ENCODE measurements at places on chromosomes 16 and 17.
A peak's percentile ranks its signal among the peaks of the same experiment; 100 is the strongest.

DNA sequence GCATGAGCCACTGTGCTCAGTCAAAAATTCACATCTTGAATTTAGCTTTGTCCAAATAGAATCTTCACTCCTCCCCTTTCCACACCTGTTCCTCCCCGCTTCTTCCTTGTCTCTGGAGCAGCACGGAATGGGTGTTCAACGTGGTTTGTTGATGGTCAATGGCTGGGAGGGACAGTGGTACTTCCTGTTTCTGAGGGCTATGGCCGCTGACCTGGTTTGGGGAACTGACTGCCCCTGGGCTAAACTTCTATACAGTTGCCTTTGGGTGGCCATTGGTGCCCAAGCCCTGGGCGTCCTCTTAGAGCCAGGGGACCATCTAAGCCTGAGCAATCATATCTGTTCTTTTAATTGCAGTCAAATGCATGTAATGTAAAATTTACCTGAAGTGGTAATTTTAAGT lies 19.1 kb upstream of the WFIKKN2 start:
- DNase-seq: no peak

DNA sequence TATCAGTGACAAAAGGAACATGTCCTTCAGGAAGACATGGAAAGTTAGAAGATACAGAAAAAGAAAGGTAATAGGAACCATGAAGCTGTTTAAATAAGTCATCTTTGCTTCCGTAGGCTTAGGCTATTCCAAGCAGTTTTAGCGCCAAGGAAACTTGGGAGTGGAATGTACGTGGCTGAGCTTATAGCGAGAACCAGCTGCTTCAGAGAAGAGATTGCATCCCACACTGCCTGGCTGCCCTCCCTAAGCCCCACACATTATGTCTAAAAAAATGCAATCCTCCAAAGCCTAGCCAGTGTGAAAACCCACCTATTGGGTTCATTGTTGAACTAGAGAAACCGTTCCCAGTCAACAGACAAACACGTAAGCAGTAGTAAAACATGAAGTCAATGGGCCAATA lies 149.9 kb downstream of the SLC39A11 start:
- DNase-seq: no peak

DNA sequence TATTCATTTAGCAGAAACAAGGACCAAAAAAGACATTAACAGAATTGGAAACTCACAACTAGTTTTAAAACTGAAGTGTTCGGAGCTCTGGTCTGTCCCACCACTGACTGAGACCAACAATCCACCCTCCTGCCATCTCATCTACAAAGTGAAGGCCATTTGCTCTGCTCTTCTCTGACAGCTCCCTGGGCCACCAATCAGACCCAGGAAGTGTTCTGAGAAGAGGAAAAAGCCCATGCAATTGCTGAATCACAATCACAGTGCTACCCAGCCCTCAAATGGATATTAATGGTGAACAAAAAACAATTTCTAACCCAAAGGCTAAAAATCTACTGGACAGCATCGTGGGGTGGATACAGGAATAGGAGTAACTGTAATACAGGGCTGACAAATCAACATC lies 2.1 kb downstream of the RPL23 start:
- DNase-seq: no peak

DNA sequence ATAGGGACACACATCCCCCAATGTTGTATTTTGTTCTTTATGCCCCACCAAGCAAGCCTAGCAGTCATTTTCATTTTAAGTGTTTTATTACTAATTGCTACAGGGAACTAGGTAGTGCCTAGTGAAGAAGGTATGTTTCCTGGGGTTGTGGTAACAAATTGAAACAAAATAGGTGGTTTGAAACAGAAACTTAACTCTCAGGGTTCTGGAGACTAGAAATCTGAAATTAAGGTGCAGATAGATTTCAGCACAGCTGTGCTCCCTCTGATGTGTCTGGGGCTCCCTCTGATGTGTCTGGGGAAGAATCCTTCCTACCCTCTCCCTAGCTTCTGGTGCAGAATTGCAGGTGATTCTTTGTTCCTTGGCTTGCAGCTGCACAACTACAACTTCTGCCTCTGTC lies 390.1 kb downstream of the ZFHX3 start:
- no peak for DNase-seq

- peak; percentile 96 for DNase-seq
Measured at GRCh38 chr17:3754458-3755334, 31.0 kb downstream of the HASPIN start.

- no peak for DNase-seq
Measured at GRCh38 chr16:29318037-29318436, 88.5 kb downstream of the NPIPB11 start.

- no peak for DNase-seq
Measured at GRCh38 chr17:47363171-47363570, 39.4 kb downstream of the EFCAB13 start.

DNA sequence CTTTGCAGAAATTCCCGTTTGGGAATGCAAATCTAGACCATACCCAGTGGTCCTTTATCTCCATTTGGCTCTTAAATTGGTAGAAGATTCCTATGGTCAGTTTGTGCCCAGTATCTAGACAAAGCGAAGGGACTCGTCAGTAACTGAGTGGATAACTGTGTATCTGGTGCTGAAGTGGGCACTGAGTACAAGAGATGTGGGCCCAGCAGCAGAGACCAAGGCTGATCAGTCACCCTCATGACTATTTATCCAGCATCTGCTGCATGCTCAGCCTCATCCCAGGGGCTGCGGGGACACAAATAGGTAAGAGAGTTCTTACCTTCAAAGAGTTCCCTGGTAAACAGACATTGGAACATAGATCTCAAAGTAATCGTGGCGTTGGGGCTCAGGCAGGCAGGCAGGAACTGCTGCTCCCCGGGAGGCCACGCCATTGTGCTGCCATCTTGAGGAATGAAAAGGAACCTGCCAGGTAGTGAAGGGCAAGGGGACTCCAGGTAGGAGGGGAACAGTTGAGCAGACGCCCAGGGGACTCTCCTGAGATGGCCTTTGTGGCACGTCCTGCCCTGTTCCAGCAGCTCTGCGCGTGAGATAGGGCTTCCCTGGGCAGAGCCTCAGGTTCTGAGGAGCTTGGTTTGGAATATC lies 10.3 kb downstream of the NT5M start:
- DNase-seq: no peak

DNA sequence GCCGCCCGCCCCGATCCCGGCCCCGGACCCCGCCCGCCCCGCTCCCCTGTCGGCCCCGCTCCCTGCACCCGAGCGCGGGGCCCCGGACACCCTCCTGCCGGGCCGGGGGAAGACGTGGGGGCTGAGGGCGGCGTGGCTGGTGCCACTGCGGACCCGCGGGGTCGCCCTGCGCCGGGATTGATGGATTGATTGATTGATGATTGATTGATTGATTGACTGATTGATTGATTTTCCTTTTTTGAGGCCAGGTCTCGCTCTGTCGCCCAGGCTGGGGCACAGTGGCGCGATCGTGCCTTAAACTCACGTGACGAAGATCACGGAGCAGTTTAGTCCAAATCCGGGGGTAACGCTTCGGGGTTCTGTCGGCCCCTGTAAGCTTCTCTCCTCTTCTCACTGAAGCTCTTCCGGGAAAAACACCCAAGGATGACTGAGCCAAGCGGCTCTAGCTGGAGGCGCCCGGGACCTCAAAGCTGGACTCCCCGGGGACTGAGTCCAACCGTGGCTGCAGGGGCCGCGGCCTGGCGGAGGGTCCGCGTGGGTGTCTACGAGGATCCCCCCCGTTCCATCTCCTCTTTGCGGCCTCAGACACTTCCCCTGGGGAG lies 40.2 kb upstream of the BHLHA9 start:
- no peak for DNase-seq

DNA sequence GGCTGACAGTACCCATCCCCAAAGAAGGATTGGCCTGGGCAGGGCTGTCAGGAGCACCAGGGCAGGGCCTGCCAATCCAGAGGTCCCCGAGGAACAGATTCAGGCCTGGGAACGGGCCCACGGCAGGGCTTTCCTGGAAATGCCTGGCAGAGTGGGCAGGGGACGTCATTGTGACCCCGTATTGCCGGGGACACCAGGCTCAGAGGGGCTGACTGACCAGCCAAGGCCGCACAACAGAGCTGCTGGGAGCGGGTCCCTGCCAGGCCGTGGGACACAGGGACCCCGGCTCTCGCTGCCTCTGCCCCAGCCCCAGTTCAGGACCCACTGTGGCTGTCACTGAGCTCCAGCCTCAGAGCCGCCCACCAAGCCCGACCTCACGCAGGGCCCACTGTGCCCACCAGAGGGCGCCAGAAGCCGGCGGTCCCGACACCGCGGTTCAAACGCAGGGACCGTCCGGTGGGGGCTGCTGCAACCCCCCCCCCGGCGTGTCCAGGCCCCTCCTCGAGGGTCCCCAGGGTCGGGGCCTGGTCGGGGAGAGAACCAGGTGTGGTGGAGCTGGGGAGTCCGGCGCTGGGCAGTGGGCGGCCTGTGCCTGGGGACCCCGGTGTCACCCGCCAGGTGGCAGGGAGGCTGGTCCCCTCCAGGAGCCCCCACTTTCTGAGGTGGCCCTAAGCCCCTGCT lies 15.2 kb upstream of the SSTR5 start:
- DNase-seq: peak; percentile 28

DNA sequence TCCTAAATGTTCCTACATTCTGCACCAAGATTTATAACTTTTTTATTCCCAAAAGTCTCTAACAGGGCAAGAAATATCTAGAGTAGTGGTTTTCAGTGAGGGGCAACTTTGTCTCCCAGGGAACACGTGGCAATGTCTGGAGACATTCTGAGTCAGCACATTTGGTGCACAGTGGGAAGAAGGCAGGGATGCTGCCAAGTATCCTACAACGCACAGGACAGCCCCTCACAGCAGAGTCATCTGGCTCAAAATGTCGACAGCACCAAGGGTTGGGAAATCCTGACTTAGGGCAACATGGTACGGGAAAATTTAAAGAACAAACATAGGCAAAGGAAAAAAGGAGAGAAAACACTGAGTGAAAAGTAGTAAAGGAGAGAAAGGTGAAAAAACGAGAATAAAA lies 61.8 kb downstream of the SMG6 start:
- DNase-seq: no peak

GRCh38 chr16:14284930-14285512 lies 213.9 kb downstream of the MRTFB start:
- DNase-seq: peak; percentile 77

DNA sequence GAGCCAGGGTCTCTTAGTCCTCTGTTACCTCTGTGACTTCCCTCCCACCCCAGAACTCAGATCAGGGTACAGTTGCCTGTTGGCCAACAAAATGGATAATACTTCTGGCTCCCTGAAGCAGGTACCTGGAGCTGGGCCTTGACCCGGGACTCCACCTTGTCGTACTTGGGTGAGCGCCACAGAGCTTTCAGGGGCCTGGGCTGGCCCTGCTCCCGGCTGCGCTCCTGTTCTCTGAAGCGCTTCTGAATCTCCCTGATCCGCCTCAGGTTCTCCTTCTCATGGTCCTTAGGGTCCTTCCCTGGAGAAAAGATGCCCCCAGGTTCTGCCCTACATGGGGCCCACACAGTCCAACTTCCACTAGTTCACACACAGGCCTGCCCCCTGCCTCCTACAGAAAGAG lies 1.7 kb downstream of the ENKD1 start:
- no peak for DNase-seq

- DNase-seq: no peak
Measured at GRCh38 chr16:89060207-89060794, 33.4 kb upstream of the ACSF3 start.

DNA sequence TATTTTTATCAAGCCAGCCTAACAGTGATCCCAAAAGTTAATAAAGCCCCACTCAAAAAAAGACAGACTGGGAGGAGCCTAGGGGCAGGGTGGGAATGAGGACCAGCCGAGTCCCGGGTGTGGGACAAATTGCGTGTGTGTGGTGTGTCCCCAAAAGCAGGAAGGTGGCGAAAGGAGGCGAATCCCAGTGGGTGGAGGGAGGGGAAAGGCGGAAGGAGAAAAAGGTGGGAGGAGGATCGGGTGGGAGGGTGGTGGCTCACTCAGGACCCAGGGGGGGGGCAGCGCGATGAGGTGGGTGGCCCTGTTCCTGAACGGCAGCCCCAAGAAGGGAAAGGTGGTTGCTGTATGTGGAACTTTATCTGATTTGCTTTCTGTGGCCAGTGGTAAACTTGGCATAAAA lies 102.4 kb downstream of the SPECC1 start:
- no peak for DNase-seq

- no peak for DNase-seq
Measured at GRCh38 chr17:76867578-76868175, 527 bp upstream of the MGAT5B start.

DNA sequence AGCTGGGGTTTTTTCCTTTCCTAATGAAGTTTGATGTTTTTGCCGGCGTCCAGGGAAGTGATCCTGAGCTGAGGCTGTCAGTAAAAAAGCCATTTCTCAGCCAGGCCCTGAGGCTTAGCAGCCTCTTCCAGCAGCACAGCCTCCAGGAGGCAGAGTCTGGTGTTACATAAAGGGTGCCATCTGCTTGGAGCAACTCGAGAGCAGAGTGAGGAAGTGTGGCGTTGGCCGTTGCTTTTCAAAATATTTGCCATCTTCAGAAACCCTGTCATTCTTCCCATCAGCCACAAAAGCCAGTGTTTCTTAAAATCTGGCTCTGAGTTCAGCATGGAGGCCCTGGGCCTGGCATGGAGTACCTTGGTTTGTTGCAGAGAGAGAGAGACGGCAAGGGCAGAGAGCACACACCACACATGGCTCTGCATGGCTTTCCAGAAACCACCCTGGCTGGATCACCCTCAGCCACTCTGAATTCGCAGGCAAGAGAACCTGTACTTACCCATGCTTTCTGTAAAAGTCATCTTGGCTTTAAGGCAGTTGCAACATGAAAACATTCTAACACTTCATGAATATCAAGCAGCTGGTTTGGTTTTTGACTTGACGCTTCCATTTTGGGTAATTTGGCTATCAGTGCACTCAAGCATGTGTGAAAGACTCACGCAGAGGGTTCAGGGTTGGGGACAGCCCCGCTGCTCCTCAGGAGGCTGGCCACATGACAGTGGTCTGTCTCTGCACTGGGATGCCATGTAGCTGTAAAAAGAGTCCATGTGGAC lies 21.0 kb downstream of the PMM2 start:
- no peak for DNase-seq

DNA sequence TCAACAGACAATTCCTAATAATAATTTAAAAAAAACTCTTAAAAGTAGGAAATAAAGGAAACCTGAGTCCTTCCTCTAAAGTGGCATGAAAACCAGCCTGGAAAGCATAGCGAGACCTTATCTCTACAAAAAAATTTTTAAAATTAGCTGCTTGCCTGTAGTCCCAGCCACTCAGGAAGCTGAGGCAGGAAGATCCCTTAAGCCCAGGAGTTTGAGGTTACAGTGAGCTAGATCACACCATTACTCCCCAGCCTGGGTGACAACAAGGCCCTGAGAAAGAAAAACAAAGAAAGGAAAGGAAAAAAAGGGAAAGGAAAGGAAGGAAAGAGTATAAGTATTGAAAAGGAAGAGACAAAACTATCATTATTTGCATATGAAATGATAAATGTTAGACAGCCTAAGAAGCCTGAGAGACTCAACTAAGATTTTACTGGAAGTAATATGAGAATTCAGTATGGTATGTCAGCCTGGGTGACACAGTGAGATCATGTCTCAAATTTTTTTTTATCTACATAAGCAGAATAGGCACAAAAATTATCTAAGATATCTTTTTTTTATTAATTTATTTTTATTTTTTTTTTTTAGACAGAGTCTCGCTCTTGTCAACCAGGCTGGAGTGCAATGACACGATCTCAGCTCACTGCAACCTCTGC lies 113.0 kb downstream of the GOSR1 start:
- no peak for DNase-seq

All from NCI-H345 (cell line).